ENCODE measurements at places on chromosomes 13 and 19.

DNA sequence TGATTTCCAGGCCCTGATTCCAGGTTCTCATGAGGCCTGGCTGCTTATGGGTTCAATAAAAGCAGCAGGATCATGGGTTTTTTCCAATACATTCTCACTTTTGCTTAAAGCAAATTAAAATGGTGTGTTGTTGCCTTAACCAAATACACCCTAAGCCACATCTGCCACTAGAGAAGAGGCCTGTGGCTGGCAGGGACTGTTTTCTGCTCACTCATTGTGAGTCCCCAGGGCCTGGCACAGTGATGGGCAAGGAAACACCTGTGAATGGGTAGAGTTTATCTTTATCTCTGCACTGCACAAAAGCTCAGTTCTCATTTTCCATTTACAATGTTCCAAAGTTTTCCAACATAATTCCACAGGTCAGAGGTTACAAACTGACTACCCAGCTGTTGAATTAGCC is 726.0 kb downstream of the UQCRFS1 start:
- DNase-seq: no peak

DNA sequence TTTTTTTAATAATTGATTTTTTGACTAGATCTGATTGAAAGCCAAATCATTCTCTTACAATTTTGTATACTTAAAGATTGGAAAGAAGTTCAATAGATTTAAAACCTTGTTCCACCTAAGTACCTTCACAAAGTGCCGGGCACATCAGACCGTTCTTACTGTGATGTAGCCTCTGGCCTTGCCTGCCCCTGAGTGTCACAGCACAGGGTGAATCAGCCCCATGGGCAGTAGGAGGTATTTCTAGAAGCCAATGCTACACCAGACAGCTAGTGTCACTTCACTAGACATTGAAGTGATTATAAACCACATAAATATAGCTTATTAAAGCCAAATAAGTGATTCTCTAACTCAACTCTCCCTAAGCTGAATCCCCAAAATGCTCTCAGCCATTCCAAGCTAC is 131.3 kb downstream of the LACC1 start:
- no peak for DNase-seq

DNA sequence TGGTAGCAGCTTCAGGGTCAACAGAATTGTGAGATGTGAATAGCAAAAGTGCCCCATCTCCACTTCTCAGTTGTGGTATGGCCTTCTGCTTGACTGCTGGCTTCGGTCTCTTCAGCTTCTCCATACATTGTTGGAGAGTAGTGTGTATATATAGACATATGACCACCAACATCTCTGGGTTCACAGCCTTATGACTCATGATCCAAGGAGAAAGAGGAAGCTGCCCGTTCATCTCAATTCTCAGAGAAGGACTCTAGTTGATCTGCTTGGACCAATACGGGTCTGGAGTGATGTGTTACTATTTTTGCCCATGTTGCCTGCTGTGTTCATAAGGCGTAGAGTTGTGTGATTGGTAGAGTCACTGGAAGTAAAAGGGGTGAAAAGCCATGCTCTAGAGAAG is 3.6 kb upstream of the COMMD6 start:
- no peak for DNase-seq

DNA sequence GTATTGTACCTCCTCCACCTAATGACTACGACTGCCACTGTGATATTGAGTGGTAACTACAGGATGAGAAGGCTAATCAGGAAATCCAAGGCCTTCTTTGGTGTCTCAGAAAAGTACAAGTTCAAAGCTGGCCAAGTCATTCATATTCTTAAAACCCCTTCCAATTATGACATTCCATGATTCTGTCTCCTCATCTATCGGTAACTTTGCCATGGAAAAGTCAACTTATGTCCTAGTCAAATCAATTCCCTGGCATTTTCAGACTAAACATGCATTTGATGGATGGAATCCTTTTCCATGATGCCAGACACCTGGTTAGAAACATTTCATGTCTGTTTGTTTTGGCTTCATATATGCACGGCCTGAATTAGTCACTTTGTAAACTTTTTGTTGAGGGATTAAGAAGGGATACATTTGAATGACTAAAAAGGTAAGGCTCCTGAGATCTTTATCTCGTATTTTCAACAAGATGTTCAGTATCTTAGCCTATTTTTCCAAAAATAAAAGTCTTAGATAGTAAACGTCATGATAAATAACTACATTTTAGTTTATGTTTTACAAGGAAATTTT is 186.5 kb downstream of the NHLRC3 start:
- DNase-seq: no peak

DNA sequence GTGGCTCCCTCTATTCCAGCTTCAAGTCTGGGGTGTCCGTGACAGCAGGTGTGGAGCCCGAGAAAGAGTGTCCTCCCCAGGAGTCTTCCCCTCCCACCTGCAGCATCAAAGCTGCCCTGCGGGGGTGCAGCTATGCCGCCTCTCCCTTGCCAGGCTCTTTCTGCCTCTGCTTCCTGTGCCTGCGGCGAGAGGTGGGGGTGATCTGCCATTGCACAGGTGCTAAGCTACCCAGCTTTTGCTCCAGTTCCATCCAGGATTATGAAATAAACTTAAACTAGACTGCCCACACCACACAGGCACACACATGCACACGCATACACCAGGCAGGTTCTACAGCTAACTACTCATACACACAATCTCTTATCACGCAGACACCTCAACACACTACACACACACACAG is 104.7 kb upstream of the CLDN10 start:
- DNase-seq: no peak

DNA sequence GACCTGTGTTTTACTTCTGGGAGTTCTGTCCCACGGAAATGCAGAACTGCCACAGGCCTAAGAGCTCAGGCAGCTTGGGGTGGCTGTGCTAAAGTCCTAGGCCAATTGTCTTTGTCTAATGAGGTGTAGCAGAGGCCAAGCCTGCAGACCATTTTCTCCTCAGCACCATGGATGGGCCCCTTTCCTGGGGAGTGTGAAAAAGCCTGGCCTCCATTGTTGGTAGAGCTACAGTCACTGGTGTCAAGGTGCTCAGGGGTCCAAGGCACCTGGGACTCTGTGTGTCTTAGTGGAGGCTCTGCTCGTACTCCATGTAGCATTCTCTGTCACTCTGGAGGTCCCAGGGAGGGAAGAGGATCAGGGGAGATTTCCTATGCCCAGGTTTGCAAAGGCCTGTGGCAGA is 329.6 kb downstream of the SLITRK5 start:
- no peak for DNase-seq

- DNase-seq: peak; percentile 14
Observed at GRCh38 chr19:30649934-30650614, 277.9 kb downstream of the ZNF536 start.

GRCh38 chr13:44198826-44199225 is 174.8 kb upstream of the SERP2 start:
- DNase-seq: no peak

- DNase-seq: no peak
Observed at GRCh38 chr19:35533822-35534392, 651 bp downstream of the GAPDHS start.

DNA sequence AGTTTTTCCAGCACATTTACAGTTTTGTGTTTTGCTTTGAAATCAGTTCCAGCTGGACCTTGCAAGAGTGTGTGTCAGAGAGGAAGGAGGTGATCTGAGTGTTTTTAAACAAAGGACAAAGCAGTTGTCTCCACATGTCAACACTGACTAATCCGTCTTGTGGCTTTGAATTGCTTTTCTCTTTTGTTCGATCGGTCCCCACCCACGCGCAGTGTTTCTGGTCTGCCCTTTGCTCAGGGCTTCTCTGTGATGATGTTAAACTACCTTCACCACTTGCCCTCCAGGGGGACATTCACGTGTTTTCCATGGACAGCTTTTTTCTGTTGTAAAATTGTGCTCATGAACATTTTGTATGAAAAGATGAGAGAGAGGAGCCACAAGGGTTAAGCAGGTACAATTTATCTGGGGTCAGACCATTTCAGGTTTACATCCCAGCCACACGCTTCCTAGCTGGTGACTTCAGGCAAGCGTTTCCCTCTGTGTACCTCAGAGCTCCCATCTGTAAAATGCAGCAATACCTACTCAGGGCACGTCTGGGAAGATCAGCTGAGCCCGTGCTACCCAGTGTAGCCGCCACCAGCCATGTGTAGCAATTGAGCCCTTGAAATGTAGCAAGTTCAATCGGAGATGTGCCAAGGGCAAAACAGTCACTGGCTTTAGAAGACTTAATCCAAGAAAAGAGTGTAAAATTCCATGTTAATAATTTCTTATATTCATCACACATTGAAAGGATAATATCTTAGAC is 13.5 kb upstream of the PLA2G4C start:
- DNase-seq: no peak

DNA sequence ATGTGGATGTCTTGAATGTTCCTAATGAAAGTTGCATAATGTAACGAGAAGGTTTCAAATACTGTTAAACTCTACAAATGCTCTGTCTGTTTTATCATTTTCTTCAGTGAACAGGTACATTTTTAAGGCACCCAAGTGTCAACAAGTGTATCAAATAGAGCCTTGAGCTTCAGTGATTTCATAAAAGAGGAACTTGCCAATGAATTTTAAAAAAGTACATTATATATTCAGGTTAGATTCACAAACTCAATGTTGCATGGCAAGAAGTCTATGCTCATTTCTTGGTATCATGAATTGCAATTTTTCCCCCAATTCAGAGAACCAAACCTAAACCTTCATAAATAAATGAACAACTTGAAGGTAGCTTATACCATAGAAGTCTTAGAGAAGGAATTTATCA is 838.8 kb downstream of the PCDH9 start:
- DNase-seq: no peak

DNA sequence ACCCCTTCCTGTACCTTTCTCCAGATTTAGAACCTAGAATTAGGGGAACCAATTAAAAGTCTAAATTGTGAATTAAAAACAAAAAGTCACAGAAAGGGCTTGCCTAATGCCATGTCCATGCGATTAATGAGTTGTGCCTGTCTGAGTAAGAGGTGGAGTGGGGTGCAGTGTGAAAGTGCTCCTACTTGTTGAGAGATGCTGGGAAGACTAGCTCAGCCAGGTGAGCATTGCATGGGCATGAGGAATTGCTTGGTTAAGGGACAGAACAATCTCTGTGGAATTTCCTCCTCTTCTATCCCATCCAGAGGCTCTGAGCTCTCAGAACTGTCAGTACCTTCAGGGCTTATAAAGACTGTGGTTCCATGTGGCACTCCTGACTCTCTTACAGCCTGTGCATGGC is 159.0 kb upstream of the UBL3 start:
- DNase-seq: no peak

DNA sequence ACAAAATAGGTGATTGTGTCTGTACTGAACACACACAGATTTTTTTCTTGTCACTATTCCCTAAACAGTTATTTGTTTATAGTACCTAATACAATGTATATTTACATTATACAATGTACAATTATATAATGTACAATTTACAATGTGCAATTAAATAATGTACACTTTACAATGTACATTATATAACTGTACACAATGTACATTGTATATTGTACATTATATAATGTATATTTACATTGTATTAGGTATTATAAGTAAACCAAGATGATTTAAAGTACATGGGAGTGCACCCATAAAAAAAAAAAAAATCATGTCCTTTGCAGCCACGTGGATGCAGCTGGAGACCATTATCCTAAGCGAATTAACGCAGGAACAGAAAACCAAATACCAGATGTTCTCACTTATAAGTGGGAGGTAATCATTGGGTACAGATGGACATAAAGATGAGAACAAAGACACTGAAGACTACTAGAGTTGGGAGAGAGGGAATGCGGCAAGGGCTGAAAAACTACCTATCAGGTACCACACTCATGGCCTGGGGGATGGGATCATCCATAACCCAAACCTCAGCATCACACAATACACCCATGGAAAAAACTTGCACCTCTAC is 68.1 kb downstream of the ABCC4 start:
- DNase-seq: no peak

DNA sequence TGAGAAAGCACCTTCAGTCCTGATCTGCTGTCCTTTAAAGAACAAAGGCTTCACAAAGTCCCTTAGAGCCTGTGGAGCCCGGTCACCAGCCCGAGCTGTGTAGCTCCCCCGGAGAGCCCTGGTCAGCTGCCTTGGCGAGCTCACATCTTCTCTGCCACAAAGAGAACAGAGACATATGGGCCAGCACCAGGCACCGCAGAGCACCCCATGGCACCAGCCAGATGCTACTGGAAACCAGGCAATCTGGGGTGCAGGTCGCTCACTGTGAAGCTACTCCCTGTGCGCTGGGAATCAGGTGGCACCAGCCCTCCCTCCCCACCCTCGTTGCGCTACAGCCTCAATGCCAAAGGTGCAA is 44.3 kb upstream of the F7 start:
- no peak for DNase-seq

DNA sequence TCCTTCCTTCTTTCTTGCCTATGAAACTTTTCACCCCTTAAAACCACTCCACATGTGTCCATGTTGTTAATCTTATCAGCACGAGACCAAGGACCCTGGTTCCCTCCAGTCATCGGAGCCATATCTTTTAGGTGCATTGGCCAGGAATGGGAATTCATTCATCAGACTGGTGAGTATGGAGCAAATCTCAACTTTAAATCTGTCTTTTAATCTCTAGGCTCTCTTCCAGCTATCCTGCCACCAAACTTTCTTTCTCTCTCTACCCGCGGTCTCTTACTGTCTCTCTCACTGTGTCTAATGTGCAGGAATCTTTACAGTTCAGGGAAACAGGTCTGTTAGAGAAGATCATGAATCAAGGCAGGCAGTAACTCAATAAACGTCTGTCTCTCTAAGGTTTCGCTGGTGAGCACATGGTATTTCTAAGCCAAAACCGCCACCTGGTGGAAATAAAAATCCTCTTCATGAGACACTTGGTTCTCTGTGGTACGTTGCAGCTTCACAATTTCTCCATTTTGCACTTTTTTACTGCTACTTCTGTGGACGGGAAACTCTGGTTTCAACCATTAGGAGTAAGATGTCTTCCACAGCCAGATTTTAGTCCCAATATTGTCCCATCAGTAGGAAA is 16.1 kb downstream of the LGALS16 start:
- DNase-seq: no peak

DNA sequence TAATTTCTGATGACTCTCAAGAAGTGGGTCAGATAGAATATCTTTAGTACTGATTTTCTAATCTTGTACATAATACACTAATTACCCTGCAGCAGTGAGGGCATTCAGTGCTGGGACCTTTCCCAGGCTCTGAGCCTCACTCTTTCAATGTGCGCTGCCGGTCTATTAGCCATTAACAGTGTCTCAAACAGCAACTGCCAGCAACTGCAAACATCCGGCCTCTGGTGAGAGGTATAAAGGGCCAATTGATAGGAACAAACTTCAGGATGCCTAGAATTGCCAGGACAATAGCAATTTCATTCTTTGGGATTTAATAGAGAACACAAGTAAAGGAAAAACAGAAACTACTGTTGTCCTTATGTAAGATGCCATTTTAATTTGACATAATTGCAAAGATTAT is 604.4 kb upstream of the SPRY2 start:
- DNase-seq: no peak

DNA sequence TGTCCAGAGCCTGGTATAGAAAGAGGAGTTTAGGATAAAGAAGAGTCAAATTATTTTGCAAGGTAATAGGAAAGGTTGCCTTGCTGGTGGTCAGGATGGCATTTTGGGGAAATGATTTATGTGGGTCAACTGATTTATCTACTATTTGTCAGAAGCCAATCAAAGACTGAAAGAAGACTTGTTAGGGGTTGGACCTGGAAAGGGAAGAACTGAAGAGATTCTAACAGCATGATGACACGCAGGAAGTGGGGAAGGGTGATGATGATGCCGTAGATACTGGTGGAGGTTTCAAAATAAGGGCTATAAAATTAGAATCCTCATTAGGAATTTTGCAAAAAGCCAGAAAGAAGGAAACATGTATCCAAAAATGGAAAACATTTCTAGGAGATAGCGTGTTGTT is 60.7 kb upstream of the FGF14 start:
- no peak for DNase-seq
